Upper lobe of left lung (tissue), 6 donors: ENCODE measurements at places on chromosomes 3 and 15.
A peak's percentile ranks its signal among the peaks of the same experiment; 100 is the strongest.

GRCh38 chr15:23877502-23878412 is 190.7 kb upstream of the NDN start:
- no peak overlapping the region for H3K4me3 ChIP-seq
- no peaks in the 10 kb centered on the region for H3K36me3 ChIP-seq
- peak; percentile 72 for DNase-seq
- H3K27ac ChIP-seq = no peak overlapping the region
- no peaks in the 10 kb centered on the region for H3K4me1 ChIP-seq

GRCh38 chr3:135166266-135166825 is 371.3 kb downstream of the EPHB1 start:
- no peaks in the 10 kb centered on the region for H3K36me3 ChIP-seq
- no peaks in the 10 kb centered on the region for H3K4me1 ChIP-seq
- DNase-seq = no peak
- H3K4me3 ChIP-seq = no peak overlapping the region
- no peaks in the 10 kb centered on the region for H3K27me3 ChIP-seq
- H3K27ac ChIP-seq = no peak overlapping the region

DNA sequence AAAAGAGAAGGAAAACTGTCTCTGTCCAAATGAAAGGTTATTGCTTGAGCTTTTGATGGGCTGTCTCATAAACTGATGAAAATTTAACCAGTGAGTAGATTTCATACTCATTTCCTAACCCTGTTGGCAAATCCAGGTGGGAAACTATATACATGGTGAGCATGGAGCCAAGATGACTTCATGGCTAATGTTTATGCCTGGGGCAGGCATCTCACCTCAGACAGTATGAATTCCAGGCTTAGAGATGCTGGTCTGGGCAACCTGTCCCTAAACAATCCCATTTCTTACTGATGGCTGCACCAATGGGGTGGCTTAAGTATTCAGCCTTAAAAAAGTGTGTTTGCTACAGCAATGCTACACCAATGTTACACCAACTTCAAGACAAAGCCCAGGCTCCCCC is 58.1 kb downstream of the SLTM start:
- H3K4me3 ChIP-seq = no peak overlapping the region
- H3K4me1 ChIP-seq = no peaks in the 10 kb centered on the region
- H3K27ac ChIP-seq = no peak overlapping the region
- DNase-seq = no peak
- peaks cover 18% of the 10 kb centered on the region for H3K36me3 ChIP-seq
- no peaks in the 10 kb centered on the region for H3K27me3 ChIP-seq

GRCh38 chr3:107870096-107870495 is 220.7 kb downstream of the CD47 start:
- H3K27me3 ChIP-seq = no peaks in the 10 kb centered on the region
- no peaks in the 10 kb centered on the region for H3K36me3 ChIP-seq
- no peak overlapping the region for H3K4me3 ChIP-seq
- DNase-seq = no peak

GRCh38 chr3:106560451-106560966 is 691.7 kb upstream of the CBLB start:
- no peak overlapping the region for H3K4me3 ChIP-seq
- no peak for DNase-seq
- H3K4me1 ChIP-seq = no peaks in the 10 kb centered on the region
- H3K36me3 ChIP-seq = no peaks in the 10 kb centered on the region
- H3K27ac ChIP-seq = no peak overlapping the region
- no peaks in the 10 kb centered on the region for H3K27me3 ChIP-seq

DNA sequence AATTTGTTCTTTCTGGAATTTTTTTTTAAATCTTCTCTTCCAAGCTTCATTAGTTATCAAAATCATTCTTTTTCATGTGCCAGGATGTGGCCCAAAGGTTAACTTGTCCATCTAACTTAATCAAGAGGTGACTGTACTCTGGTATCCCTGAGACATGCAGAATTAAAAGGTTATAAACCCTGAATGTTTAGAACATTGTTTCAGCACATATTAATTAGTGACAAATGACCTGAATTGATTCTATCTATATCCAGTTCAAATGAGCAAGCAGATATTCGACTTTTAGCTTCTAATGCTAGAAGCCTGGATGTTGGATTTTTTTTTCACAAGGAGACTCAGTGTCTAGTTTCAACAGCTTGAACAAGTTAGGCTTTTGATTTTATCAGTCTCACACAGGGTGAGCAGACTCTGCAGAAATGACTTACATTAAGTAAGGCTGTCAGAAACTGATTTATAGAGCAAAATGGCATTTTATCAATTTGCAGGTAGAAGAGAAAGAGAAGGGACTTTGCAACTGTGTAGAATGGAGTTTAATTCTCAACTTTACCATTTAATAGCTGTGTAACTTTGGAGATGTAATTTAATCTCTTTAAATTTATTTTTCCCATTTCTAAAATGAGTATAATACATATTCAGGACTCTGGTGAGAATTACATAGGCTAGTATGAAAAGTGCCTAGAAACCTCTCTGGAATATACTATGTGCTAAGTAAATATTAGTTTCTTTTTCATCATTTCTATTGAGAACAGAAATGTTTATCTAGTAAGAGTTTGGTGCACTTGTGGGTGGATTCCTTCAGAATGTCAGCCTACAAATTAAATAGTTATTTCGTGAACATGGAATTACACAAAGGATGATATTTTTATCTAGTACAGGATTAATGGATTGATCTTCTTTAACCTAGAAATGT is 100.0 kb downstream of the ALCAM start:
- no peak for DNase-seq
- no peak overlapping the region for H3K27ac ChIP-seq
- H3K36me3 ChIP-seq = no peaks in the 10 kb centered on the region
- H3K27me3 ChIP-seq = no peaks in the 10 kb centered on the region
- H3K4me3 ChIP-seq = no peak overlapping the region

DNA sequence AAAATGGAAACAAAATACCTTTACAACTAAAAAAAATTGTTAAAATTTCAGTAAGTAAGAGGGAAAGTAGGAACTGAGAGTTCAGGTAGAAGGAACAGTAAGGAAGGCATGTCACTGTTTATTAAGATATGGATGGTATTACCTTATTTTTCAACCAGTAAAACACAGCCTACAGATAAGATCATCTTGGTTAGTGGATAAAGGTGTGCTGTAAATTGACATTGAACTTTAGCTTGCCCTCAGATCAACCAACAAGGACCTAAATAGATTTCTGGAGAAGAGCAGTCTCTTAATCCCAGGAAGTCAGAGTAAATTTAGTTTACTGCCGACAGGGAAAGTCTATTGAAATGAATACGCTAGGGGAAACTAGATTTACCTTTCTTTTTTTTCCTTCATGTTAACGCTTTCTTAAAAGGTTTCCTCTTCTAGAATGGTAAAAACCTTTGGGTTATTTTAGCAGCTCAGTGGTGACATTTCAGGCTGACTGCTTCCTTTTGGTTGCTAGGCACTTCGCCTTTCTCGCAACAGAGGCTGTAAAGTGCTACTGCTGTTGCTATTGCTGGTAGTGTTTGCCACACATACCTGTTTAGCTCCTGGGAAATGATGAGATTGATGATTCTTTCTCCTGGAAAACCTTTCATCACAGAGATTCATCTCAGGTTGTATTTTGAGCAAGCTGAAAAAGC is 12.9 kb downstream of the DZIP3 start:
- DNase-seq = no peak
- H3K27me3 ChIP-seq = no peaks in the 10 kb centered on the region
- no peaks in the 10 kb centered on the region for H3K4me1 ChIP-seq
- H3K27ac ChIP-seq = no peak overlapping the region
- no peak overlapping the region for H3K4me3 ChIP-seq
- no peaks in the 10 kb centered on the region for H3K36me3 ChIP-seq

GRCh38 chr3:122615303-122615702 is 37.9 kb downstream of the PARP15 start:
- no peak overlapping the region for H3K4me3 ChIP-seq
- H3K36me3 ChIP-seq = no peaks in the 10 kb centered on the region
- H3K4me1 ChIP-seq = peaks cover 4% of the 10 kb centered on the region
- H3K27me3 ChIP-seq = no peaks in the 10 kb centered on the region
- DNase-seq = no peak

DNA sequence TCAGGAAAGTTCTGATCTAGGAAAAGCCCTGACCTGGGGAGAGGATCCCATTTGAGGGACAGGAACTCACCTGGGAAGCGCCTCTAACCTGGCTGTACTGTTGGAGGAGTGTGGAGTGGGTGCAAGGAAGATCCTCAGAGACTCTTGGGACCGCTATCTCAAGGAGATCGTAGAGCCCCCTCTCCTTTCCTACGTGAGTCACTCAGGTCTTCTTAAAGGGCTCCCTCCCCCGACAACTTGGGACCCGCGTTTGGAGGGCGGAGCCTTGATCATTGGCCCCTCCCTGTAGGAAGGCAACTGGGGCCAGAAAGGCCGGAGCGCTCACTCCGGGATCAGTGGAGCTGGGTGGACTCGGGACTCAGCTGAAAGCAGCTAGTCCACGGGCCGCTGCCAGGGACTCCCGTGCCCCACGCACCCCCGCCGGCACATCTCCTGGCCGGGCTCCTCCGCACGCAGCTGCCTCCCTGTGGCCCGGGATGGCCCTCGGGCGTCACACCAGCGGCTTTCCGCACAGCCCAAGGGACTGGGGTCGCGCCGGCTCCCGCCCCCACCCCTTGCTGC is 520 bp downstream of the SLC26A6 start:
- no peaks in the 10 kb centered on the region for H3K27me3 ChIP-seq
- H3K4me3 ChIP-seq = peak overlapping the region; percentile 88
- peak overlapping the region; percentile 86 for H3K27ac ChIP-seq
- no peaks in the 10 kb centered on the region for H3K36me3 ChIP-seq
- H3K4me1 ChIP-seq = peaks cover 22% of the 10 kb centered on the region
